ENCODE measurements at places on chromosomes 1 and 21.
A peak's percentile ranks its signal among the peaks of the same experiment; 100 is the strongest.

GRCh38 chr1:172429331-172430127, 9.0 kb downstream of the C1orf105 start:
- DNase-seq: peak; percentile 55

DNA sequence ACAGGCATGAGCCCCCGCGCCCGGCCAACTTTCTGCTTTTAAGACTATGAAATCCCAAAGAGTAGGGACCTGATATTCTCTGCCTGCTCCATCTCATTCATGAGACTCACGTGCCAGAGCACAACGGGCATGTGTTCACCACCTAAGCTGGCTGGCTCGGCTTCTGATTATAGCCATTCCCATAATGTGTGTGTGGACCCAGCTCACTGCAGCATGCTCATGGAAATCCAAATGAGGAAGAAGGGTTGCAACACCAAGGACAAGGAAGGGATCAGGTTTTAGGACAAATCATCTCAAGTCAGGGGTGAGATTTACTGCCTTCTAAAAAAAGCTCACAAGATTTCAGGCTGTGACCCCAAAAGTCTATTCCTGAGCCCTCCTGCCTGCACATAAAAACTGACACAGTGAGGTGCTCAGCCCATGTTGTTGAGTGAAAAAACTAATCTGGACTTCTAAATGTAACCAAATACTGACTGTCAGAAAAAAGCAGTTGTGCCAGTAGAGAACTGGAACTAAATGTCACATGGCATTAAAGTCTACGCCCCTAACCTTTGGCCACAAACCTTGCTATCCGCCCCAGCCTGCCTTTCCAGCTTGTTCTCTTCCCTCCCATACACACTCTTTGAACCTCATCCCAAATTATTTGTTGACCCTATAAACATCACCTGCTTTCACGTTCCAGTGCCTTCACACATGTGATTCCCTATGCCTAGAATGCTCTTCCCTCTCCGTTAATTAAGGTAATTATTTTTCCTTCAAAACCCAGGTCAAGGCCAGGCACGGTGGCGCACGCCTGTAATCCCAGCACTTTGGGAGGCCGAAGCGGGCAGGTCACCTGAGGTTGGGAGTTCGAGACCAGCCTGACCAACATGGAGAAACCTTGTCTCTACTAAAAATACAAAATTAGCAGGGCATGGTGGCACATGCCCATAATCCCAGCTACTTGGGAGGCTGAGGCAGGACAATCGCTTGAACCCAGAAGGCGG, 9.1 kb upstream of the COA7 start:
- DNase-seq: no peak

DNA sequence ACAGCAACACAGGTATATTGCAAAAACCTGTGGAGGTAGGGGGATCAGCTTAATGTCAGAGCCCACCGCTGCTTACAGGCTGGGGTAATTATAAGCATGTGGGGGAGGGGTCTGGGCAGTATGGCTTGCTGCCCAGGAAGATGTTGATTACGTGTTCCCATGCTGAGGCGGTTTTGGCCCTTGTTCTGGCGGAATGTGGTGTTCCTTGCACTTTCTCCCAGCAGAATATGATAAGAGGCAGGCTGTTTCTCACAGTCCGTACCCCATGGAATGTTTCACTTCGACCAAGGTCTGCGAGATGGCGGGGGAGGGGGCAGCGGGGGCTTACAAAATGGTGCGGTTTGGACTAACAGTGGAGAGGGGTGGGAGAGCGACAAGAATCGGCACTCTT, 9.8 kb upstream of the HPCAL4 start:
- DNase-seq: peak; percentile 54

GRCh38 chr1:148161053-148161901, 9.2 kb upstream of the NBPF11 start:
- DNase-seq: no peak

- DNase-seq: no peak
These were observed 179.4 kb downstream of the PRDM16 start for GRCh38 chr1:3248155-3249141.

DNA sequence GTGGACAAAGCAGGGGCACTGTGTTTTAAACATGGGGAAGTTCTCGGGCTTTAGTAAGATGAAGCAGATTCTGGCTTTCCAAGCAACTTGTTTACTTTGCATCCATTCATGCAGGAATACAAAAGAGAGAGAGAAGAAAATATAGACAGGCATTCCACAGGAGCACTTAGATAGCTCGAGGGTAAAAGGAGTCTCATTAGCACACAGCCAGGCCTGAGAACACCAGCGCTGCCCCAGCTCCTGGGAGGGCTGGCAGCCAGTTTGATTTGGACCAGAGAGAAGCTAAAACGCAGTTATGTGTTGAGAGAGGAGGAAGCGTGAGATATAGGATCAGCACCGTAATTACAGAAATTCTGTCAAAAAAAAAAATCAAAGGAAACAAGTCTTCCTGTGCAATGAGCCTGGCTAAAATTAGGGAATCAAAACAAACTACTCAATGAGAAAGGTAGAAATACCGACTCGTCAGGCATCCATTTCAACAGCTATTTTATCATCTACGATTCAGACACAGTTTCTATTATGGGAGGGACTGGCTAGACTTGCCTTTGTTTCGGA, 68.2 kb downstream of the CLSTN1 start:
- no peak for DNase-seq

GRCh38 chr1:206538901-206539640, 31.7 kb downstream of the RASSF5 start:
- no peak for DNase-seq

DNA sequence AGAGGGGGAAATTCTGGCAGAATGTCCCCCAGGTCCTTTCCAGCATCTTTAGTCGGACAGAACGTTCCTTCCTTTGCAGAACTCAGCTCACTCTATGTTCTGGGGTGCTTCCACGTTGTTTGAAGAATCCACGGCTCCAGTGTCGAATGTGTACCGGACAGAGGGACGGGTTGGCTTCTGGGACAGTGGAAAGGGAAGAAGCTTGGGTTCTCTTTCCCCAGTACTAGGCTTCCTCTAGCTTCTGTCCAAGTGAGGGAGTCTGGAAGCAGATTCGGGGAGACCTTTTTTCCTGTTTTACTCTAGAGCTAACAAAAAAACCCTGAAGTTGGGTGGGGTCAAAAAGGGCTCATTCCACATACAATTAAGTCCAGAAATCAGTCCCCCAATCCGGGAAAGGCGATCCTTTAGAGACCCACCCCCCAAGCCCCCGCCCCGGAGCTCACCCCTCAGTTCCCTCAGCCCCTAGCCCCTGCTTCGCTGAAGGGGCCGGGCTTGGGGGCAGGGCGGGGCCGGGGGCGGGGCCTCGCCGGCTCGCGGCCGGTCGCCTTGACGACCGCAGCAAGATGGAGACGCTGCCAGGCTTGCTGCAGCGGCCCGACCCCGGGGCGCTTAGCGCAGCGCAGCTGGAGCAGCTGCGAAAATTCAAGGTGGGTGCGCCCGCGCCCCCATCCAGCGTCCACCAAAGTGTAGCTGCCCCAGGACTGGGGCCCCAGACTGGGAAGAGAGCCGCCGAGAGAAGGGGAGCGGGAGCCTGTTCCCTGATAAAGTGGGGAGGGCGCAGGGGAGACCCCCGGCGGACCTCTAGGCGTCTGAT, at the start of gene RIIAD1:
Gene RIIAD1 (plus strand): TSS at position 549 of the 814 bp plus-strand sequence. CDS start 15 bp downstream, at position 564.
- DNase-seq: no peak

GRCh38 chr1:44929531-44929930, 56.9 kb downstream of the EIF2B3 start:
- no peak for DNase-seq

GRCh38 chr1:92929461-92929860, 31.8 kb downstream of the DIPK1A start:
- no peak for DNase-seq

DNA sequence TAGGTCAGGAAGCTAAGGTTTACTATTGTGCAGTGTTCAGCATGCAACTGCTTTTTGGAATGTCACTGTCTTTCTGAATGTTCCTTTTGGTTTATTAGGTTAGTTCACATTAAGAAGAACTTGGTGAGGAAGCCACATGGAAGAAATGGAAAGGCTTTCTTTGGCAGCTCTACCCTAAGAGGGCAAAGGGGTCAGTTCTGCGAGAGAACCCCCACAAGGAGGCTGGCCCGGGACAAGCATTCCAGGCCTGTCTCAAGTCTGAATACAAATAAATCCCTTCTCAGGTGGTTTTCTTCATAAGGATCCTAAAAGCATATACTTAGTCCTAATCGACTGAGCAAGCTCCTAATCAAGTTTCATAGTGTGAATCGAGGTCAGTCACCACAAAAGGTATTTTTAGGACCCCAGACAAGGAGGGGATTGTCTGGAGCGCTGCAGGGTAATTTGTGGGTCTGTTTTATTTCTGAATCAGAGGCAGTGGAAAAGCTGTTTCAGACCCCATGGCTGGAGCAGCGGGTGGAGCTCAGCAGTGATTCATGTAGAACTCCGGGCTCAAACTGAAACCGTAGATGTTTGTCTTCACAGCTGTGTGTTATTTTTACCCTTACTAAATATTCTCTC, 63.3 kb downstream of the ERG start:
- no peak for DNase-seq

DNA sequence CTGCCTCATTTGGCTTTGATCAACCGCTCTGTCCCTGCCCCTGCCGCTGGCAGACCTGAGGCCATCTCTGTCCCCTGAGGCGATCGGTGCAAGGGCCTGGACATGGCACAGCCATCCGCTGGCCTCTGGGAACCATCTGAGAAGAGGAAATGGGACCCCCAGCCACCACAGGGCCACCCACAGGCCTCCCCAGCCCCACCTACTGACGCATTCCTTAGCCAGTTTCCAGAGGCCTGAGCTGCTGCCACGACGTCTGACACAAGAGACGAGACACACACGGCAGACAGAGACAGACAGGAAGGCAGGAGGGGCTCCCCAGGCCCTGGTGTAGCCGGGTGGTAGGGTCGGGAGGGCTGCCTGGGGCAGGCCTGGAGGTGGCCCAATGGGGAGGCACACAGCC, 37.3 kb upstream of the EDN2 start:
- DNase-seq: no peak
